ENCODE measurements at places on chromosomes 7 and 10.

GRCh38 chr7:6502886-6503285 is 48.4 kb downstream of the GRID2IP start:
- DNase-seq: no peak

DNA sequence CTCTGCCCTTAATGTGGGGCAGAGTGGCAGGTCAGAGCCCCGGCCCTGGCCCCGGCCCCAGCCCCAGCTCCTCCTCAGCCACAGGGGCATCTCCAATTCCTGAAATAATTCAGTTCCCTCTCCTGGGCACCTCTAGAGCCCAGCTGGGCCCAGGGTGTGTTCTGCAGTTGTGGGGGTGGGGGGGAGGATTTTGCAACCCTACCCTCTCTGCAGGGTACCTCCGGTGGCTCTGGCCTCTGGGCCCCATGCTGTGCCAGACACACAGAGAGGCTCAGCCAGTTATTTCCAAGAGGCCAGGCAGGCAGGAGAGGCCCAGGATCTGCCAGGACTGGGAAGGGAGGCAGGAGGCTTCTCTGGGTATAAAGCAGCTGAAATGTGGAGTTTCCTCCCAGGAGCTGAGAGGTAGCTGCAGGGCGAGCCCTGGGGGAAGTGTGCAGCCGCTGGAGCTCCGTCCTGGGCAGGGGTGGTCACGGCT is 47.9 kb downstream of the PWWP2B start:
- no peak for DNase-seq

DNA sequence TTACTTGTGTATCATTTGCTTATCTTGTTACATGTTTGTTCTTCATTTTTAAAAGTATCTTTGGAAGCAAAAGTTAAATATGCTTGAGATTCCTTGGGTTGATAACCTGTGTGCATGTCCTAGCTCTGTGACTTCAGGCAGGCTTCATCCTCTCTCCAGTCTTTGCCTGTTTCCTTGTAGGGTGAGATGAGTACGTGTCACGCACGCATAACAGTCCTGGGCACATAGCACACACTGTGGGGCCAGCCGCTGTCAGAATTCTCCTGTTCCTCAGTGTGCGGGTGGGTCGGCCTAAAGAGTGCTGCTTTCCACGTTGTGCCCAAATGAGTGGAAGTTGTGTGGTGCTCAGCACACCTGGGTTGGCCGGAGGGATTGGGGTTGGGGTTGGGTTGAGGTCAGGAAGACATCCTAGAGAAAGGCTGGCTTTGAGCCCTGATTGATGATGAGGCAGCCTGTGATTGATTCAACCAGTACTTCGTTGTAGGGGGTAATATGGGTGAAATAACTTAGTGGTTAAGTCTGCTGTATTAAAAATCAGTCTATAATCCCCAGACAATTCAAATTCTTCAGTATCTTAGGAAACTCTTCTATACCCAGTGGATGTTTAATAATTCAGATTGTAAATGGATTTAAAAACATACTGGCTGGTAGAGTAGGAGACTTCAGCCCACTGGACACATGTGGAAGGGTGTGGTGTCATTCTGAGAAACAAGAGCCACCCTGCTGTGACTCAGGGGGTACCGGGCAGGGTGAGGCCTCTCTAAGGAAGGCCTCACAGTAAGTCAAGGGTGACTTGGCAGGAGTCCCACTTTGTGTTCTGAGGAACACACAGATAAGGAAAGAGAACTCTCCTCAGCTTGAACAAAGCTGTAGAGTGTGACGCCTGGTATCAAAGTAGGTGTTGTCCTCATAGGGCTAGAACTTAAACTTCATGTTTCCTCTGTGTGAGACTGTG is 54.8 kb downstream of the DAGLB start:
- DNase-seq: no peak

DNA sequence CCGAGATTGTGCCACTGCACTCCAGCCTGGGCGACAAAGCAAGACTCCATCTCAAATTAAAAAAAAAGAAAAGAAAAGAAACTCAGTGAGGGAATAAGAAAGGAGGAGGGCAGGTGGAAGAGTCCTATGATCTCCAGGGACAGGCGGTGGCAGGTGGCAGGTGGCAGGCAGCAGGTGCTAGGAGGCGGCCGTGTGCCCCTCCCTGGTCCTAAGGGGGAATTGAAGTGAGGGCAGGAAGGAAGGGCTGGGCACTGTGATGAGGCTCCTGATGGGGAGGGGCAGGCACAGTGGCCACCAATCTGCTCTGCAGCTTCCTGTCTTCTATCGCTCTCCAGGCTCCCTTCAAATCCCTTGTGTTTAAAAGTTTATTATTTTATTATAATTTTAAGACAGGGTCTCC is 41.2 kb upstream of the UBE3C start:
- DNase-seq: no peak

DNA sequence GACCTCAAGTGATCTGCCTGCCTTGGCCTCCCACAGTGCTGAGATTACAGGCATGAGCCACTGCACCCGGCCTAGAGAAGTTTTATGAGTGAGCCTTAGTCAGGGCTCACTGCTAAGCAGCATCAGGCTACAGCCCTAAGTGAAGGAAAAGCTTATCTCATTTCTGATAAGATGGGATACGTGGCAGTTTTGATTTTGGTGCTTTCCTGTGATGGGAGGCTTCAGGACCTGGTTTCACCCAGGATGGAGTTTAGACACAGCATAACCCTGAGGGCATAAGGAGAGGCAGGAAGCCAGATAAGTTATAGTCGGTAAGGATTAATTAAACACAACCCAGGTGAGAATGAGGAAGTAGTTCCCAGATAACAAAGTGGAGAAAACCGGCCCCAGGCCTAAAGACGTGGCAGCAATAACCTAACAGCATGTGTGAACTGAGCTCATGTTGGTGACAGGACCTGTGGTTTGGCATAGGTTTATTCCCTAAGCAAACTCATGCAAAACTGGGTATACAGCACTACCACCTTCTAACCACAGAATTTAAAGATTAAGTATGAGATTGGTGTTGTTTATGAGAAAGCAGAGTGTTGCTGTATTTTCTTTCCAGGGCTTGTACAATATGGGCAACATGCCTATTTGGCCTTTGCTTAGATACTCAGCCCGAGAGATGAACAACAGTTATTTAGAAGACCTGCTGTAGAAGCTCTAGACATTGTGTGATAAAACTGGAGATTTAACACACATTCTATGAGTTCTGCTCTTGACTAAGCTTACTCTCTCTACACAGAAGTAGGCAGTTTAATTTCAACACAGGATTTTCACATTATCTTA is 119.4 kb downstream of the COL28A1 start:
- DNase-seq: no peak

DNA sequence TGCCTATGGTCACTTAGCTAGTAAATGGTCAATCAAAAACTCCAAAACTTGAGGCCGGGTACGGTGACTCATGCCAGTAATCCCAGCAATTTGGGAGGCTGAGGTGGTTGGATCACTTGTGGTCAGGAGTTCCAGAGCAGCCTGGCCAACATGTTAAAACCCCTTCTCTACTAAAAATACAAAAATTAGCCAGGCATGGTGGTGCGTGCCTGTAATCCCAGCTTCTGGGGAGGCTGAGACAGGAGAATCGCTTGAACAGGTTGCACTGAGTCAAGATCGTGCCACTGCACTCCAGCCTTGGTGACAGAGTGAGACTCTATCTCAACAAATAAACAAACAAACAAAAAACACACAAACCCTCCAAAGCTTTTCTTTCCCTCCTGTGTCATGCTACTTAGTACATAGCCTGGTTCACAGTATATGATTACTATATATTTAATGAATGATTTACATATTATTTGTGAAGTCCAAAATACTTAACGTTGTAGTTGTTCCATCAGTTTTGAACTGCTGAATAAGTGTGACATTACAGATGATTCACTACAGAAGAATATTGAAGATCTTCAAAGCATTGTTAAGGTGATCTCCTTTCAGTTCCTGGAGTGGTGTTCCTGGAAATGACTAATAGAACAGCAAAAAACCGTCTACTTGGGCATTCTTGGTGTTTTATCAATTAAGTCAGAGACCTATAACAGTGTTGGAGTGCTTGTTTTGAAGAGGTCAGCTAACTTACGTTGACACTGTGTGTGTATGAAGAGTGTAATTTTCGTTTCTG is 72.9 kb downstream of the ADK start:
- DNase-seq: no peak

DNA sequence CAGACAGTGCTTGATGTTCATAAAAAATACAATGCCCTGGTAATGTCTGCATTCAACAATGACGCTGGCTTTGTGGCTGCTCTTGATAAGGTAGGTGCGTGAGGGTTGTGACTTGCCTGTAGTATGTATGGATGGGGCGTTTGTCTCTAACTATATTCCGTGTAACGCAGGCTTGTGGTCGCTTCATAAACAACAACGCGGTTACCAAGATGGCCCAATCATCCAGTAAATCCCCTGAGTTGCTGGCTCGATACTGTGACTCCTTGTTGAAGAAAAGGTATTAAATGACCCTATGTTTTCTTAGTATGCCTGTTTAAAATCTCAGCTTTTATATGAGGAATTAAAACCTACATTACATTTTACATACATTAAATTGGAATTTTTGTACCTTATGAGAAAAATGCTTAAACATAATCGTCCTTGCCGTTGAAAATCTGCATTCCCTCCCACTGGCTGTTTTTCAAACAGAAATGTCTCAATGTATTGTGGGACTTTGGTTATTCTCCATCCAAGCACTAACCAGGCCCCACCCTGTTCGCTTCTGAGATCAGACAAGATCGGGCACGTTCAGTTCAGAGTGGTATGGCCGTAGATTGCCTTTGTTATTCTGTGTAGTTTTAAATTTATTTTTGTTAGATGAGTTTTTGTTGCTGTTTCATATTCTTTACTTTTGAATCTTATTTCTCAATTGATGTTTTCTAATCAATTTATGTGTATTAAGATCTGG is 85.3 kb downstream of the CUL1 start:
- DNase-seq: no peak

DNA sequence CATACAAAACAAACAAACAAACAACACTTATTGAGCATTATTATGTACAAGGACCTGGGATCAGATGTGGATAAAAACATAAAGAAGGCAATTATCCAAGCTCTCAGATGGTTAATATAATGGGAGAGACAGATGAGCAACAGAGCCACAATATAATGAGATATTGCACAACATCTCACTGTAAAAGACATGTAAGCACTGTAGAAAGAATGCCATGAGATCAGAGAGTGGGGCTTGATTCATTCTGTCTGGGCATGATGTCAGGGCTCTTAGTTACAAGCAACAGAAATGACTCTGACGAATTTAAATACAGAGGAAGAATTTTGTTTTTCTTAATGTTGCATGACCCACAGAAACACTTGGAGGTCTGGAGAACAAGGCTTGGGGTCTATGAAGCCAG is 164.7 kb upstream of the PLXDC2 start:
- no peak for DNase-seq

- DNase-seq: no peak
Measured at GRCh38 chr7:147023440-147023839, 906.8 kb downstream of the CNTNAP2 start.

GRCh38 chr10:110335314-110336064 is 30.8 kb upstream of the SMNDC1 start:
- DNase-seq: no peak

- no peak for DNase-seq
Measured at GRCh38 chr7:154744861-154745258, 258.1 kb downstream of the PAXIP1 start.

- DNase-seq: no peak
Measured at GRCh38 chr7:45252857-45253256, 95.3 kb downstream of the RAMP3 start.

DNA sequence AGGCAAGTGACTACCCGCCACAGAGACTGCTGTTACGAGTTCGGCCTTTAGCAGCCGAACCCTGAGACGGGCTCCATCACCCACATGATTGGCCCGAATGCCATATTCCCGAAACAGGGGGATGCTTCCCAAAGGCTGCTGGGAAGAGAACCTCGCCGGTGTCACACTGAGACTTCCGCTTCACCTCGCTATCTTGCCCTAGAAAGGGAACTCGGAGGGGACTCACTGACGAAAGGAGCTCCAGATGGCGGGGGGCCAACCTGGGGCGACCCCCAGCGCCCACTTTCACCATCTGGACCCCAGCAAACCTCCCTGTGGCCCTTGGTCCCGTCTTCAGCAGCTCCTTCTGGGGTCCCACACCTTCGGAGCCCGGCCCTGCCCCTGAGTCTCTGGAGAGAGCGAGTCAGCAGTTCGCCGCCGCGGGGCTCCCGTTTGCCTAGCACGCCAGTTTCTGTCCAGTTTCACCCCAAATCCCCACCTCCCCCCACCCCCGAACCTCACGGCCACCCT is 529 bp downstream of the HPS1 start:
- DNase-seq: peak; percentile 16

DNA sequence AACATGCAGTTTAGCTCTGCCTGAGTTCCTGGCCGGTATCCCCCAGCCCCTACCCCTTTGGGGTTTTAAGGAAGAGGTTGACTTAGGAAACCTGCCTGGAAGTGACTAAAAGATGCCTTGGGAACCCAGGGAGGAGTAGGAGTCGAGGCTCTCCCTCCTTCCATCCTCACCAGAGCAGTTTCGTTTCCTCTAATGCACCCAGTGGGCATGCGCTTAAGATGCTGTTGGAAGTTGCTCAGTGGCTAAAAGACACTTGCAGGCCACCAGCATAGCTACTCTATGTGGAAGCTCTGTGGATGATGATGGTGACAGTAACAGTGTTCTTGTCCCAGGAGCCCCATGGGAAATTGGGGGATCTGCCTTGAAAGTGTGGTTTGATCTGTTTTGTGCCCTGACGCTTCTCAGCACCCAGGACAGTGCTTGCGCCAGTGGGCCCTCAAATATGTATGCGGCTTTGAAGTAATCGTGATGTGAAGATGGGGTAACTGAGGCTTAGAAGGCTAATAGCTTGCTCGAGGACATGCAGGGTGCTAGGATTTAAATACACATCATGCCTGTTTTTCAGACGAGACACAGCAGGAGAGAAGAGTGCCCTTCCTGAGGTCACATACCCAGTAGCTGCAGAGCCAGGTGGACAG is 32.0 kb downstream of the TBATA start:
- no peak for DNase-seq

GRCh38 chr10:78035933-78036583 is 2.4 kb downstream of the RPS24 start:
- no peak for DNase-seq

DNA sequence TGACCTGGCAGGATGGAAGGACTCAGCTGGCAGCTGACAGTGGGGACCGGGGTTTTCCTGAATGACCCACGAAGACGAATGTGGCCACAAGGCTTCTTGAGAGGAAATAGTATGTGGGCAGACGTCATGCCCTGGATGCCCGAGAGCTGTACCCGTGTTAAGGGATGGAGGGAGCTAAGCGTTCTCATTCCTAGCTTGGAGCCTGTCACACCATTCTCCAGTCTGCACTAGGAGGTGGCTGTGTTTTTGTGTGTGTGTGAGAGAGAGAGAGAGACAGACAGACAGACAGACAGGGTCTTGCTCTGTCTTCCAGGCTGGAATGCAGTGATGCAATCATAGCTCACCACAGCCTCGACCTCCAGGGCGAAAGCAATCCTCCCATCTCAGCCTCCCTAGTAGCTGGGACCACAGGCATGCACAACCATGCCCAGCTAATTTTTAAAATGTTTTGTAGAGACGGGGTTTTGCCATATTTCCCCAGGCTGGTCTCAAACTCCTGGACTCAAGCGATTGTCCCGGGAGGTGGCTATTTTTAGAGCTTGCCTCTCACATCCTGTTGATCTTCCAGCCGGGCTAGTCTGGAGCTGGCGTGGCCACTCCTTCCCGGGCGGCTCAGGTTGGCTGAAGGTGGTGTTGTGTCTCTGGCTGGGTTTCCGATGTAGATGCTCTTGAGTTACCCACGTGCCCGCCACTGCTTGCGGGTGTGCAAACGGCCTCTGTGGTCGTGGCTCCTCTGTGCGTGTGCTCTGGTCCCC is 2.1 kb downstream of the AMZ1 start:
- DNase-seq: no peak

GRCh38 chr7:3267966-3268690 is 32.9 kb upstream of the SDK1 start:
- no peak for DNase-seq

GRCh38 chr10:86225103-86225782 is 141.4 kb downstream of the GRID1 start:
- DNase-seq: no peak

Measured in activated CD4-positive, alpha-beta T cell treated with anti-CD3 and anti-CD28 coated beads, Interleukin-2, amount 50 U/mL, for 4 hours (primary cell).